ENCODE measurements at places on chromosomes 1 and 21.
A peak's percentile ranks its signal among the peaks of the same experiment; 100 is the strongest.

DNA sequence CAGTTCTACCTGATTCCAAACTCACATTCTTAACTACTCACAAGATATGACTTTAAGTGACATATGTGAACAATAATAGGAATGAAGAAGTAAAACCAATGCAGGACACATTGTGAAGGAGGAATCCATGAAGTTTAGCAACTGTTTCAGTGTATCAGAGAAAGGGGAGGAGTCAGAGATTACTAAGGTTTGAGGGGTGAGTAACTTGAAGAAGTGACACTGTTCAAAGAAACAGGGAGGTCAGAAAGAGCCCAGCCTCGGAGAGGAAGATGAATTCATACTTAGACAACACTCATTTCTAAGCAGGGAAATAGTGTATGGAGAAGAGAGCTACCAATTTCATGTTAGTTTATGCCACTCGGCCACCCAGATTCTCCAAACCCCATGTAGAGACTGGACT, 28.2 kb upstream of the RPF1 start:
- DNase-seq: no peak

GRCh38 chr1:56569661-56570060, 9.7 kb downstream of the PLPP3 start:
- no peak for DNase-seq

- no peak for DNase-seq
Measured at GRCh38 chr1:244583358-244583982, 69.5 kb upstream of the DESI2 start.

DNA sequence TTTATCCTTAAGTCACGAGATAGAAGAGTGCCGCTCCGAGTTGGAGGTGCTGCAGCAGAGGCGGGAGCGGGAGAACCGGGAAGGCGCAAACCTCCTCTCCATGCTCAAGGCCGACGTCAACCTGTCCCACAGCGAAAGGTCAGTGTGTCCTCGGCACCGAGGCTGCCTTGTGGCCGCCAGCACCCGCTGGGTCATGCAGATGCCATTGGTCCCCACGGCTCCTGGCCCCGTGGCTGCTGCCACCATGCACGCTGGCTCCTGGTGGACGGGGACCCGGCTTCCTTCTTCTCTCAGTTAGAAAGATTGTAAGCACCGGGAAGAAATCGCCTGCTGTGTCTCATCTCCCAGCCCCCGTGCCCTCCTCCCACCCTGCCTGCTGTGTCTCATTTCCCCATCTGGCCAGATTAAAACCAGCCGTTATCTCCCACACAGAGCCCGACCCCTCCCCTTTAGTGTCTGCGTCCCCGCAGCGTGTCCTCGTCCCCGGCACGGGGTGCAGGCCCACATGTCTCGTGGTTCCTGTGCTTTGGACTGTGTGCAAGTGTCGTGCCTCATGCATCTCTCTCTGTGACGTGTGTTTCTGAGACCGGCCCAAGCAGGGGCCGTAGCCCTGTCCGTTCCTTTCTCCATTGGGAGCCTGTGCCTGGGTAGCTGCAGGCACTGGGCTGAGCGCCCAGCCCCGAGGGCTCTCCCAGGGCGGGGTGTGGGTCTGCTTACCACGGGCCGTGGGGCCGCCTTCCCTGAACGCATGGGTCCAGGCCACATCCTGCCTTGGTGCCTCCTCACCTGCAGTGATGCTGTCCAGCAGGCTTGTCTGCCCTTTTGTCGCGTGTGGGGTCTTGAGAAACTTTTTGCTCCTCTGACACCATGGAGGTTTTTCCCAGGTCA, 62.1 kb downstream of the PCNT start:
- DNase-seq: peak; percentile 7

GRCh38 chr1:111139324-111139955, 453 bp downstream of the DRAM2 start:
- peak; percentile 60 for DNase-seq

DNA sequence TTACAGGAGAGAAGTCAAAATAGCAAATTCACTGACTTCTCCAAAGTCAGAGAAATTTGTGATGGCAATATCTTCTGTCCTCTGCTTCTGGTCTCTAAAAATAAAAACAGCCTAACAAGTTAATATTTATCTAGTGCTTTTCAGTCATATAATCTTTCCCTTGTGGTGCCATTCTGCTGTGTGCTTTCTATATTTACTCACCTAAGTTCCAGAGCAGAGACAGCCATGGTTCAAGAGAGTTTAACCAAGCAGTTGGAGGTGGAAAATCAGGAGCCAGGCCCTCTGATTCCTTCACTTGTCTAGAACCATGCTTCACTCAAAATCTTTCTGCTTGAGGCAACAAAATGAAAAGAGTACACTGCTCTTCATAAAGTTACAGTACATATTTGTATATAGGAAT, 39.3 kb downstream of the BRINP2 start:
- DNase-seq: no peak

- no peak for DNase-seq
Measured at GRCh38 chr1:221698579-221699349, 43.1 kb downstream of the DUSP10 start.

DNA sequence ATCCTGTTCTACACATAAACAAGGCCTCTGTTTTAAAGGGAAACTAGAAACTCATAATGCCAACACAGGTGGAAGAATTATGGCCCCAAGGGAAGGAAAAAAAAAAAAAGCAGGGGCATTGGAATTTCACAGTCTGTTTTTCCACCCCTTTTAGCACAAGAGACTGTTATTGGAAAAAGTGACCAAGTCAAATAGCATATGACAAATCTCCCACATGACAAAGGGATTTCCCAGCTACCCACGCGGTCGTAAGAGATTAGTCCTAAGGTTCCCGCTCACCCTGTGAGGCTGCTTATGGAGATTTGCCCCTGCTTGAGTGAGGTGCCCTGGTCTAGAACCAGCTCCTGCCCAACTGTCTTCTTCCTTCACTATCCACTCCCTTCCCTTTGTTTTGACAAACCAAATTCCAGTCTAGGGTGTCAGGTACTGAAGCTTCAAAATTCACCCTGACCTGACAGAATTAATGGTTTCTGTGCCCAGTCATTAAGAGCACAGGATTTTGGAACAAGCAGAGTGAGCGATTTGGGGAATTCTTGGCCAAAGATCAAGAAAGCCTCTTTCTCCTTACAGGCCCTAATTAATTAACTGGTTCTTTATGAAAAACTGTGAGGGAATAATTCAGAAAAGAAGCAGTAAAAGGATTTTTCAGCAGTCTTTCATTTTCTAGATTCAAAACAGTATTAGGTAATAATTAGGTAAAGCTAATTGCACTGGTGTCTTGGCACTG, 107.3 kb downstream of the NMNAT2 start:
- DNase-seq: no peak

DNA sequence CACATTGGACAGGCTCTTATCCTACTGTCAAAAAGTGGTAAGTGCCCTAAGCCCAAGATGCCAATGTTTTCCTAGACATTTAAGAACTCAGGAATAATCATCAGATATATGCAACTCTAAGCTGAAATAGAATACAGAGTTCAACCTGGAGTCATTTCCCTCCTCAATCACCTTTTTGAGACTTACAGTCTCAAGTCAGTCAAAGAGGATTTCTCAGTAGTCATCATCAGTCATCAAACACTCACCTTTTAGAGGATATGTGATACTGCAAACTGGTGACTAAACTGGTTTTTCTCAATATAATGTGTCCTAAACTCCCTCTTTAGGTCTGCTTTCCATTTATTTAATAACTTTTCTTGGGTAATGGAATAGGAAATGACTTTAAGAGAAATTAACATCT, 145.3 kb upstream of the ADAMTS5 start:
- no peak for DNase-seq

GRCh38 chr1:161220002-161220401, 3.4 kb downstream of the APOA2 start:
- no peak for DNase-seq

DNA sequence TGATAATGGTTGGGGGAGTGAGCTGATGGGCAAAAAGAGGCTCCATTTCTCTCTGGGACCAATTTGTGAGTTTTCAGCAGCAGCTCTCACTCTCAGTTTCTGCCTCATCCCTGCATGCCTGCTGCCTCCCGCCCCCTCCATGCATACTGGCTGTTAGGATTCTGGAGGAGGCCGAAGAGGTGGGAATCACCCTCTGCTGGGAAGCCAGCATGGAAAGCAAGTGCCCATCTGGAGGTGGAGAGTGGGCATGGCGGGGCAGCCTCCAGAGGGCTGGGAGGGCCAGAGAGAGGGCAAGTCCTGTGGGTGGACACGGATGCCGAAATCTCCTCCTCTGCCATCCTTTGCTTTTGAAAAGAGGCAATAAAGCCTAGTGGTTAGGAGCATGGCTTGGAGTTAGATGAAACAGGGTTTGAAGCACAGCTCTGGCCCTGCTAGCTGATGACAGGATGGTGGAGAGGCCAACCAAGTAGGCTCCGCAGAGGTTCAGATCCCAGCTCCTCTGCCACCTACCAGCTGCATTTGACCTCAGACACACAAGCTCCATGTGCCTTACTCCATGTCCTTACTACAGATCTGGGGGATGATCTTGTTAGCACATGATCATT, 113.4 kb downstream of the GRIK3 start:
- DNase-seq: no peak

Data from fibroblast of skin of right quadriceps (primary cell).